ENCODE measurements at places on chromosomes 12 and 14.

- no peak for DNase-seq
These were observed 62.3 kb downstream of the SUSD6 start for GRCh38 chr14:69673578-69674305.

- no peak for DNase-seq
These were observed 11.1 kb downstream of the EXOC3L4 start for GRCh38 chr14:103105580-103106150.

- DNase-seq, result no peak
These were observed 110.2 kb downstream of the LGMN start for GRCh38 chr14:92638266-92638665.

- DNase-seq, result no peak
These were observed 92.3 kb downstream of the DERA start for GRCh38 chr12:16003460-16003859.

GRCh38 chr14:28709571-28710305 lies 56.8 kb upstream of the FOXG1 start:
- no peak for DNase-seq

GRCh38 chr12:124442772-124443445 lies 124.5 kb downstream of the NCOR2 start:
- DNase-seq, result no peak

DNA sequence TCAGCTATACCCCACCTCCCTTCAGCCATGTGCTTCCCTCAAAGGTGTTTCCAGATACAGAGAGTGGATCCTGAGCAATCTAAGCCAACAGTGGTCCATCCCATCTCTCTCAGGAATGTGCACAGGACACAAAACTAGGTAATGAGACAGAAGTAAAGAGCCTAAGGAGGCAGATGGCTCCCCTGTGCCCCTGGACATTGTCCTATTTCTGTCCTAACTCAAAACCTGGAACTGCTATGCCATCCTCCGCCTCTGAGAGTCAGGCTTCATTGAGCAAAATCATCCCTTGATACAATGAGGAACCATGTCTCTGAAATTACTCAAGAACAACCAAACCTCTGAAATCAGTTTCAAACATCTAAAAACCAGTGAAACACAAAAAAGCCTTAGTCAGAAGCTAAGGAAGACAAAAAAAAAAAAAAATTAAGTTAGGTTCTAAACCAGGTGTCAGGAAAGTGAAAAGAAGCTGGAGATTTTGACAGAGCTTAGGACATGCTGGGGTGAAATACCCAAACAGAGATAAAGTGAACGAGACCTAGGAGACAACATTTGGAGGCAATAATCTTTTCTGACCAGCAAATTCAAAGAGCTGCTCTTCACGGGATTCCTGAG lies 200.3 kb upstream of the PLEKHG7 start:
- no peak for DNase-seq
